Body of pancreas (tissue), 4 donors: ENCODE measurements at places on chromosomes 5 and 9. TPM values are rescaled to one million over a fixed set of nuclear protein-coding genes. Genes with fewer than 3 reads are reported as not detected.

SLC36A2 gene
- not detected for total RNA-seq

DNA sequence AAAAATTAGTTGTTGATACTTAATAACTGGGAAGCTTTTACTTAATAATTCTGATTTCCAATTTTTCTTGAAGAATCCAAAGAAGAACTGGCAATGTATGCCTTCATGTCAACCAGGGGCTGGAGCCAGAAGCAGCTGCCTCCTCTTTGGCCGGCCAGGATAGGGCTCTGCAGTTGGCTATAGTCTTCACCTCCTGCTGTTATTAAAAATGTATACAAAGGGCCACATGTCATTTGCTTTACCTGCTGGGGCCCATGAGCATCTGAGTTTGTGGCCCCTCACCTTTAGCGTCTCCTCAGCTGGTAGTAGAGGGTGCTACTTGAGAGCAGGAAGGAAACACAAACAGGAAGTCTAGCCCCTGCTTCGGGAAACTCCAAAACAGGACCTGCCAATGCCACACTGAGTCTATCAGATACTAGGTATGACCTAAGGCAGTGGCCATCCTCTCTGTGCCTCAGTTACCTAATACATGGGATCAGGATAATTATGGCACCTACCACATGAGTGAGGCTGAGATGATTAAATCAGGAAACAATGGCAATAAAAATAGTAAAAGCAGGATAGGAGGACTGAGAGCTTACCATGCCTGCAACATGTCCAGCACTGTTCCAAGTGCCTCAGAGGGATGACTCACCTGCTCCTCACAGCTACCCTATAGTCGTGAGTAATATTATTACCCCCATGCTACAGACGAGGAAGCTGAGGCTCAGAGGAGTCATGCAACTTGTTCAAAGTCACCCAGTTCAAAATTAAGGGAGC, 21.3 kb downstream of the CCDC69 start:
- no peak for DNase-seq

S1PR3 gene
- total RNA-seq, result 6.6 TPM

DNA sequence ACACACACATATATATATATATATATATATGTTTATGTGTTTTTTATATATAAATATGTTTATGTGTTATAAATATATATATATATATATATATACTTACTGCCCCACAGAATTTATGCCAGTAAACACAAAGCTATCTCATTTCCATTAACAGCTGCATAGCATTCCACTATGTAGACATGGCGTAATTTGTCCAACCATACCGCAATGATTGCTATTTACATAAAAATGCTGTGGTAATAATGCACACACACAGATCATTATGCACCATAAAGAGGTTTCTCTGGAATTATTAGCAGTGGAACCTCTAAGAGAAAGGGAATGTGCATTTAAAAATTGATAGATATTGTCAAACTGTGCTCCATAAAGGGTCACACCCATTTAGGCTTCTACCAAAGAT, 150.1 kb downstream of the CEP120 start:
- no peak for DNase-seq

LOX gene
- total RNA-seq, result 14.0 TPM

DNA sequence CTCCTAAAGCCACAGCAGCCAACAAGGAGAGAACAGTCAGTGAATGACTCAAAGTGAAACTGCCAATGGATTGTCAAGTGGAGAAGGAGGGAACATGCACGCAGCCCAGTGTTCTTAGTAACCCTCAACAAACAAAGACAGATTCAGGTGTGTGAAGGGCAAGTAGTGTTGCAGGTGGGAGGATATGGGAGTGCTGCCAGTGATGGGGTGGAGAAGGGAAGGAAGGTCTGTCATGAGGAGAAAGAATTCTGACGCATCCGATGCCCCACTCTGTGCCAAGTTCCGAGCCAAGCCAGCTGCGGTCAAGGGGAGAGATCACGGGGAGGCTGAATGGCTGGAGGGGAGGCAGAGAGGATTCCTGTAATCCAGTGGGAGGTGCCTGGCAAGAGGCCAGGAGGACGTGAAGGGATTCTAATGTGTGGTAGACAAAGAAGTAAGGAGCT, 56.5 kb downstream of the CAST start:
- peak; percentile 39 for DNase-seq

DNA sequence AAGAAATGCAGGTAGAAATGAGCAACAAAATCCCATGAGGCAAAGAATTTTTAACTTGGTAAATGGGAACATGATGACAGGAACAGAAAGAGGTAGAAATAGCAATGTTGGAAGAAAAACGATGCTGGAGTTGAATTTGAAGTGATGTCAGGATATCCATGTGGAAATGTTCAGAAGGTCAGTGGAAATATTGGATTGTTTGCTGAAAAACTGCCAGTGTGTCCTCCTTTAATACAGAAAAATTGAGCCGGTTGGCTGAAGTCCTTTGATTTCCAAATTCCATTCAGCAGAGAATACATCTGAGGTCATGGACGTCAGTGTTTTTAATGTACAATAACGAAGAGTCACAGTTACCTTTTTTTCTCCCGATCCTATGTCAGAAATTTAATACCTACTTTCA, 110.0 kb upstream of the DMAC1 start:
- no peak for DNase-seq

ARID3C gene
- total RNA-seq, result not detected

GRM6 gene
- total RNA-seq, result not detected

GRCh38 chr9:123299558-123300126, 31.3 kb upstream of the STRBP start:
- no peak for DNase-seq

C5 gene
- total RNA-seq, result 7.3 TPM

GRCh38 chr9:13651969-13652663, 372.6 kb upstream of the MPDZ start:
- DNase-seq, result no peak
